Right atrium auricular region (tissue), 2 donors: ENCODE measurements at places on chromosomes 1 and 21. TPM values are rescaled to one million over a fixed set of nuclear protein-coding genes. Genes with fewer than 3 reads are reported as not detected.
A peak's percentile ranks its signal among the peaks of the same experiment; 100 is the strongest.

The SZRD1 gene
- total RNA-seq, result 81.2 TPM

The KCNE2 gene
- not detected for total RNA-seq

The E2F2 gene
- 0.33 TPM for total RNA-seq

The CHD1L gene
- 5.5 TPM for total RNA-seq

GRCh38 chr21:38261851-38262250, 5.1 kb downstream of the KCNJ15 start:
- no peaks in the 10 kb centered on the region for H3K27me3 ChIP-seq
- H3K36me3 ChIP-seq, result no peaks in the 10 kb centered on the region
- no peak for DNase-seq
- no peak overlapping the region for H3K27ac ChIP-seq

- no peaks in the 10 kb centered on the region for H3K4me1 ChIP-seq
- no peaks in the 10 kb centered on the region for H3K36me3 ChIP-seq
- peak overlapping the region; percentile 68 for H3K27ac ChIP-seq
- no peak for DNase-seq
- H3K4me3 ChIP-seq, result no peak overlapping the region
- no peaks in the 10 kb centered on the region for H3K27me3 ChIP-seq
Observed at GRCh38 chr1:17890815-17891191, 135.7 kb downstream of the ACTL8 start.

- H3K36me3 ChIP-seq, result no peaks in the 10 kb centered on the region
- peak overlapping the region; percentile 98 for H3K27ac ChIP-seq
- peak; percentile 58 for DNase-seq
- H3K4me3 ChIP-seq, result peak overlapping the region; percentile 96
- no peaks in the 10 kb centered on the region for H3K27me3 ChIP-seq
- H3K4me1 ChIP-seq, result no peaks in the 10 kb centered on the region
Observed at GRCh38 chr21:37266515-37267221, 466 bp downstream of the VPS26C start.

GRCh38 chr1:20191266-20191825, 5.0 kb upstream of the PLA2G2C start:
- no peak overlapping the region for H3K4me3 ChIP-seq
- no peaks in the 10 kb centered on the region for H3K27me3 ChIP-seq
- no peak overlapping the region for H3K27ac ChIP-seq
- no peaks in the 10 kb centered on the region for H3K4me1 ChIP-seq
